ENCODE measurements at places on chromosomes 4 and X. TPM values are rescaled to one million over a fixed set of nuclear protein-coding genes. Genes with fewer than 3 reads are reported as not detected.
A peak's percentile ranks its signal among the peaks of the same experiment; 100 is the strongest.

The EIF2S3 gene
- polyA plus RNA-seq: 92.3 TPM

DNA sequence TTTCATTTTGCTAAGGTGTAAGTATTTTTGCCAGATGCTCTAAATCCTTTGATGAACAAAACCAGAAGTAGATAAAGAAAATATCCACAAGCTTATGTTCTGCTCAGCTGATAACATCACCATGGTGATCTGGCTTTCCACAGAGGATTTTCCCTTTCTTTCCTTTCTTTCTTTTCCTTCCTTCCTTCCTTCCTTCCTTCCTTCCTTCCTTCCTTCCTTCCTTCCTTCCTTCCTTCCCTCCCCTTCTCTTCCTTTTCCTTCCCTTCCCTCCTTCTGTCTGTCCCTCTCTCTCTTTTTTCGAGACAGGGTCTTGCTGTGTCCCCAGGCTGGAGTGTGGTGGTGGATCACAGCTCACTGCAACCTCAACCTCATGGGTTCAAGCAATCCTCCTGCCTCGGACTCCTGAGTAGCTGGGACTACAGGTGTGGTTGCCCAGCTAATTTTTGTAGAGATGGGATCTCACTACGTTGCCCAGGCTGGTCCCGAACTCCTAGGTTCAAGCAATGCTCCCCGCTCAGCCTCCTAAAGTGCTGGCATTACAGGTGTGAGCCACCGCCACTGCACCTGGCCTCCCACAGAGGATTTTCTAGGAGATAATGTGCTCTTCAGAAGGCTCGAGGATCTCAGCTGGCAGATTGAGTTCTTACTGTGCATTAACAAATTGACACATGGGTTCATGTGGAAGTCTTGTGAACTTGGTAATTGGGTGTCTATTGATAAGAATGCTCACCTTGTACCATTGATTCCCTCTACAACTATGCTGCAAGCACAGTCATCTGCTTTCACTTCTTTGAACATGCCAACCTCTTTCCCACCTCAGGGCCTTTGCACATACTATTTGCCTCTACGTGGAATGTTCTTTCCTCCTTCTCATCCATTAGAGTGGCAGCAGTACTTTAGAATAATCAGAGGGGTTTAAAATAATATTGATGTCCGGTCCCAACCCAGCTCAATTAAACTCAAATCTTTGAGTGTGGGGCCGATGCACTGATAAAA, 1.4 kb upstream of the RHOH start:
- no peaks in the 10 kb centered on the region for H3K4me1 ChIP-seq
- H3K4me3 ChIP-seq: no peak overlapping the region
- no peak for DNase-seq
- H3K27ac ChIP-seq: peak overlapping the region; percentile 66
- H3K27me3 ChIP-seq: no peaks in the 10 kb centered on the region

- H3K4me3 ChIP-seq: no peak overlapping the region
- no peak for DNase-seq
- H3K4me1 ChIP-seq: no peaks in the 10 kb centered on the region
- no peak overlapping the region for H3K27ac ChIP-seq
Observed at GRCh38 chr4:162392946-162393345, 229.1 kb upstream of the FSTL5 start.

DNA sequence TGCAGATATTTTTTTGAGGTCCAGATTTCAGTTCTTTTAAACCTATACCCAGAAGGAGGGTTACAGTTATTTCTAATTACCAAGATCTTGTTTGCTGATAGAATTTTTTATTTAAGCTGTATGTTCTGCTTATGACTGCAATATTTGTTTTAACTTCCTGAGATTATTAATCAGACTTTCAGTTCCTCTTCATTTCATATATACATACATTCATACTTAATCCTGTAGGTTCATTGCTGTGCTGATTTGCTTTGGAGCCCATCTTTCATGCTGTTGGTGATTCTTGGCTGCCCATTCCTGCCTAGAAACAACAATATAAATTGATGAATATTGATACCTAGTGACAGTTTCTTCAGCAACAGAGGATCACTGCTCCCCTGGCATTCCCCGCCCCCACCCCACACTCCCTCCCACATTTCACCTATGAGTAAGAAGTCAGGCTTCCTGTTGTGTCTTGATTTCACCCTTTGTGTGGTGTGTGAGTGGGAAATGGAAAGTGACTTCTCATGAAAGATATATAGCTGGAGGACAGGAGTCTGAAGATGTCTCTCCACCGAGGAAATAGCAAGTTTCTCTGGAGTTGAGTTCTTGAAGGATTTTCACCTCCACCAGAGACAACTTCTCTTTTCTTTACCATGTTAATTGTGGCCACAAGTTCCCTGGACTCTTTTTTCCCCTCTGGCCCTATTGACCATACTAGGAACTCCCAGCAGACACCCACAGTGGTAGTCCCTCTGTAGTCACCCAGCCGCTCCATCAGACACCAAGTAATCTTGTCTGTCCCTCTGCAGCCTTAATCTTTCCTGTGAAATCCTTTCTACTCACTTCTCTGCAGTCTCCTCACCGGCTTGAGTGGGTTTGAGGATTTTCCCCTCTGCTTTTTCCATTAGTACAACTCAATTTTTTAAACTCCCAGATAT, 118.4 kb downstream of the ASB9 start:
- no peak for DNase-seq
- H3K4me3 ChIP-seq: no peak overlapping the region
- no peaks in the 10 kb centered on the region for H3K27me3 ChIP-seq
- H3K27ac ChIP-seq: no peak overlapping the region

DNA sequence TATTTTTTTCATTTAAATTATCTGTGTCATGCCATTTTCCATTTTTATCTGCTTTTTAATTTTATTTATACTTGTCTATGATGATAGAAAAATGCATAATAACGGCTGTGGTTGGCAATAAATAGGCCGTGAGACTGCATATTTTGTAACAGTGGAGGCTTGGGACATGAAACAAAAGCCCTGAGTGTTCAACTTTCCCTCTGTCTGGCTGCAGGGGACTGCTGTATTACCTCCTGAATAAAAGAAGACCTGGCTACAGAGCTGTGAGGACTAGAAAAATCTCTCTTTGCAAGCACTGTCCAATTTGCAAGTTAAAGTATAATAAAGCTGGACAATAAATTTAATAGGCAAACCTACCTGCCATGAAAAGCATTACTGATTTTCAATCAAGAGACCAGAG, 82.1 kb downstream of the MAGEB10 start:
- no peak for DNase-seq
- no peaks in the 10 kb centered on the region for H3K36me3 ChIP-seq
- no peaks in the 10 kb centered on the region for H3K4me1 ChIP-seq
- no peaks in the 10 kb centered on the region for H3K27me3 ChIP-seq

DNA sequence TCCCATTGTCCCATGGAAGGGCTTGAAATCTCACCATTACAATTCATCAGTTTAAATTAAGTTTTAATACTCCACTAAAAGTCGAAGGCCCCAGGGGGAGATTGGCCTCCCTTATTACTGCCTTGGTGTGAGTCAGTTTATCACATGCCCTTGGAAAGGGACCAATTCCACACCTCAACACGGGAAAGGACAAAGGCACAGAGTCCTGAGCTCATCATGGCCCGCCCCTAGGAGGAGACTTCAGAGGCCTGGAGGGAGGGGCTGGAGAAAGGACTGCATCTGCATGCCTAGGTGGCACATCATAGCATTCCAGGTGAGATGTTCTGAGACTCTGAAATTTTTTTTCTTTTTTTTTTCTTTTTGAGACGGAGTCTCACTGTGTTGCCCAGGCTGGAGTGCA, 2.8 kb upstream of the SEL1L3 start:
- no peaks in the 10 kb centered on the region for H3K36me3 ChIP-seq
- no peak overlapping the region for H3K4me3 ChIP-seq
- H3K27me3 ChIP-seq: no peaks in the 10 kb centered on the region
- H3K4me1 ChIP-seq: peaks cover 15% of the 10 kb centered on the region

Measured in small intestine (tissue), 16 donors.